ENCODE measurements at places on chromosomes 7 and 10.

- DNase-seq = no peak
Observed at GRCh38 chr7:152661479-152661878, 14.5 kb downstream of the XRCC2 start.

DNA sequence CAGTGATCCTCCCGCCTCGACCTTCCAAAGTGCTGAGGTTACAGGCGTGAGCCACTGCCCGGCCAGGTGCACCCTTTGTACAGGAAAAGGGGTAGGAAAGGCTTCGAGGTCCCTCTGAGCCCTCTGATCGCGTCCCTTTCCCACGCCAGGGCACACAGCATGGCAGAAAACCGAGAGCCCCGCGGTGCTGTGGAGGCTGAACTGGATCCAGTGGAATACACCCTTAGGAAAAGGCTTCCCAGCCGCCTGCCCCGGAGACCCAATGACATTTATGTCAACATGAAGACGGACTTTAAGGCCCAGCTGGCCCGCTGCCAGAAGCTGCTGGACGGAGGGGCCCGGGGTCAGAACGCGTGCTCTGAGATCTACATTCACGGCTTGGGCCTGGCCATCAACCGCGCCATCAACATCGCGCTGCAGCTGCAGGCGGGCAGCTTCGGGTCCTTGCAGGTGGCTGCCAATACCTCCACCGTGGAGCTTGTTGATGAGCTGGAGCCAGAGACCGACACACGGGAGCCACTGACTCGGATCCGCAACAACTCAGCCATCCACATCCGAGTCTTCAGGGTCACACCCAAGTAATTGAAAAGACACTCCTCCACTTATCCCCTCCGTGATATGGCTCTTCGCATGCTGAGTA lies 871 bp downstream of the POP7 start:
- no peak for DNase-seq

- no peak for DNase-seq
Observed at GRCh38 chr7:127760436-127761031, 108.5 kb downstream of the SND1 start.

DNA sequence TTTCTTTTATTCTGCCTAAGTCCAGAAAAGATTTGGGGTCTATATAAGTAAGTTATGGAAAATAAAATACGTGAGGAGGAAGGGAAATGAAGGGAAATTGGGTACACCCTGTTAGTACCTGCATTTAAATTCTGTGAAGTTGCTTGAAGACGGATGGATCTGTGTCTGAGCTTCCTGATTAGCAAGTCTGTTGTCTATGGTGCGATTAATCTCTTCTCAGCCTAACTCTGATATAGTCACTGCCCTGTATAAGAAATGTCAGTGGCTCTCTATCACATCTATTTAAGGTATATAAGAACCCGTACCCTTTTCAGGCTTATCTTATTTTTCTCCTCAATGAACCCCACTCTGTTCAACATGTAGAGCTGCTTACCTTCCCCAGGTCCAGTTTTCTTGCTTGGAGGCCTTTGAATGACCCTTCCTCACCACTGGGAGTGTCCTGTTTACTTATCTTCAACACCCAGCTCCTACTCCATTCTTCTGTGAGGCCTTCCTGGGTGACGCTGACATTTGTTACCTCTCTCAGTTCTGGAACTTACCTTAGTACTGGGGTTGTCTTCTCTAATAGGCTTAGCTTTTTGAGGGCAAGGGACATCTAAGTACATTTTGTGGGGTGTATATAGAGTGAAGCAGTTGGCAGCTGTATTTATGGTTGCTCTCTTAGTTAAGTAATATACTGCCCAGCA lies 149.6 kb upstream of the PRPS1L1 start:
- DNase-seq = no peak

- no peak for DNase-seq
Observed at GRCh38 chr7:55110993-55111361, 92.2 kb downstream of the EGFR start.

DNA sequence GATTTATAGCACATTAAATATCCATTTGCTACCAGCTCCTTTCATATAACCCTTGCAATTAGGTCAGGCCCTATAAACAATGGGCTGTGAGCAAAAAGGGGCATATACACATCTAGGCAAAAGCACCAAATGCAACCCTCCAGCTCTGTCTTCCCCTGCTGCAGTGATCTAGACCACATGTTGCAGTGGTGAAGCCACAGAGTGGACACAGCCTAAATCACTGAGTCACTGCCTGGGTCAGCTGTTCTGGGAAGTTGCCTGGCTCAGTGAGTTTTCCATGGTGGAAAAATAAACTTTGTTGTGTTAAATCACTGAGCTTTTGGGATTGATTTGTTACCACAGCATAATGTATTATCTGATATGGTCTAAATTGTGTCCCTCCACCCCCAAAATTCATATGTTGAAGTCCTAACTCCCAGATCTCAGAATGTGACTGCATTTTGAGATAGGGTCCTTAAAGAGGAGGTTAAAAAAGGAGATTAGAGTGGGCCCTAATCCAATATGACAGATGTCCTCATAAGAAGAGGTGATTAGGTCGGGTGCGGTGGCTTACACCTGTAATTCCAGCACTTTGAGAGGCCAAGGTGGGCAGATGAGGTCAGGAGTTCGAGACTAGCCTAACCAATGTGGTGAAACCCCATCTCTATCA lies 70.4 kb downstream of the ZFAND4 start:
- no peak for DNase-seq

DNA sequence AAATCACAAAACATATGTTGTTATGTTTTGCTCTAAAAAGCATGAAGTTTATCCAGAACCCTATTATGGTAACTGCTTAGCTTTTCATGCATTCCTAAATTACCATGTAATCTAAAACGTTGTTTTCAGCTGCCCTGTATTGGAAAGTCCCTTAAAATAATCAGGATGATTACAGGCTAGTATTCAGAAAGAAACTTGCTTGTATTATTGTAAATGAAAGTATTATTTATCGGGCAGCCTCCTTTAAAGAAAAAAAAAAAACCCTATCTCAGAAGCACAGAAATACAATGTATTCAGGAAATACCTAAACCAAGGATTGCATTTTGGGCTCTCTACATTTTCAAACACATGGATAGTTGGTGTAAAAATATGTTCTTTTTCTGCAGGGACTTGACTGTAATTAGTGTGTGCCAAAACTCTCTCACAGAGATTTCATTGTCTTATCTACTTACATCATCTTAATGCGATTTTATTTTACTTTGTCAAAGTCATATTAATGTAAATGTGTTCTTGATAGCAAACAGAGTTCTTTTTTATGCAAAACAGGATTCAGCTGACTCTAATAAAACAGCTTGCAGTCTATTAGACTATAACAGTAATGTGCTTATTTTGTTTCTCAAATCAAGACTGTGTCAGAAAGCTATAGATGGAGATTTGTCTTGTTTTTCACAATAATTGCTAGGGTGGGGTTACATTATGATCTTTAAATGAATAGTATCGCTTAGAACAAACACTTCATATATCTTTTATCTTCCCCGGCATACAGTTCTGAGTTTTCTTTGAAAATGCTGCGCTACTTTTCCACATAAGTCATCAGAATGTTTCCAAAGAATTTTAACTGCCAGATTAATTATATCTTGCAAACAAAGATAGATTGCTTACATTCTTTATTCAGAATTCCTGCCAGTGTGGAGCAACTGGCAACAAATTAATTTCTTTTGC lies 65.3 kb upstream of the ARID5B start:
- no peak for DNase-seq

- DNase-seq = no peak
Observed at GRCh38 chr7:108093851-108094331, 36.3 kb downstream of the LAMB4 start.

GRCh38 chr7:36686499-36686898 lies 37.8 kb downstream of the AOAH start:
- DNase-seq = no peak

- no peak for DNase-seq
Observed at GRCh38 chr7:156079156-156079555, 266.9 kb upstream of the SHH start.

DNA sequence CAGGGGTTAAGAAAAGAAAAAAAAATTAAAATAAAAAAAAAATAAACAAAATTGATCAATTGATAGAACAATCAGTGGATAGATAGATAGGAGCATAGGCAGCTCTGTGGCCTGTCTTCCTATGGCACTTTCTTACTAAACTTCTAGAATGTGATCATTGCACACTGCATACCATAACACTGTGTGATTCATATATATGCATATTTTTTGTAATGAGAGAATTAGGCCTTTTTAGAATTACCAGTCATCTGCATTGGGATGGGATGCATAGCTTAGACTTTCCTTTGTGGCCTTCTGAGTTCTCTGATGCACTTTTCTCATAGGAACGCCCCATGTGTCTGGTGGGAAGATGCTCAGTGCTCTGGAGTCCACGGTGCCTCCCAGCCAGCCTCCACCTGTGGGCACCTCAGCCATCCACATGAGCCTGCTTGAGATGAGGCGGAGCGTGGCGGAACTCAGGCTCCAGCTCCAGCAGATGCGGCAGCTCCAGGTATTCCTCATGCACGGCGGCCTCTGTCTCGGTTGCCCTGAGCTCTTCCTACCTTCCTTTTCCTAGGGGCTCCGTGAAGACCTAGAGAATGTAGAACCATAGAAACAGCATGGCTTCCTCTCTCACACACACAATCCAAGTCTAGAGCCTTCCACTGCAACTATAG lies 222.5 kb downstream of the ARHGAP21 start:
- DNase-seq = no peak

DNA sequence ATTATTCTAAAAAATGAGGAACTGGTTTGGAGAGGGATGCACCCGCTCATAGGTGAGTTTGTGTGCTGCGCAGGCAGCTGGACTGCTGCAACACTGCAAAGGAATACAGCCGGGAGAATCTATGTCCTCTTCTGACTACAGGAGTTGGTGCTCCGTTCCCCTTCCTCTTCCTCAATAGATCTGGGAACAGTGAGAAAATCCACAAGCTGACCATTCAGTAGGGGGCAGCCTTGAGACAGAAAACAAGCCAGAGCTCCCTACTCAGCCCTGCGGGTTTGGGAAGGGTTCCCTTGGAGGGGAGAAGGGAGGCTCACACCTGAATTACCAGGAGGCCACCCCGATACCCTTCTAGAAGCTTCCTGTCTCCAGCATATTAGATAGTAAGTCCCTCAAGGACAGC lies 87.3 kb upstream of the FOXI2 start:
- DNase-seq = no peak

DNA sequence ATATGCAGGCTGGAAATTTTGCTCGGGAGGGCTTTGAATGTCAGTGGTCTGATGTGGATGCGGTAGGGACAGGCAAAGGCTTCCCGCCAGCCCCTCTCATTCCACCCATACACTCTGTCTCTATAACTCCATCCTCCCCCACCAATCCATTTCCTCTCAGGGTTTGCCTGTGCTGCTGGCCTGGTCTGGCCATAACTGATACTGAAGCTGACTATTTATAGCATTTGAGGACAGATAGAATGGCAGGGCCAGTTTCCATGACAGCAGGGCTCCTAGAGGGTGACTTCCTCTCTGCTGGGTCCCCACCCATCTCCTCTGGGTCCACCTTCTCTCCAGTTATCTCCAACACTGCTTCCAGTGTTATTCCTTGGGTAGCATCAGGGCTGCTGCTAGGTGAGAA lies 6.6 kb upstream of the PDLIM1 start:
- no peak for DNase-seq

DNA sequence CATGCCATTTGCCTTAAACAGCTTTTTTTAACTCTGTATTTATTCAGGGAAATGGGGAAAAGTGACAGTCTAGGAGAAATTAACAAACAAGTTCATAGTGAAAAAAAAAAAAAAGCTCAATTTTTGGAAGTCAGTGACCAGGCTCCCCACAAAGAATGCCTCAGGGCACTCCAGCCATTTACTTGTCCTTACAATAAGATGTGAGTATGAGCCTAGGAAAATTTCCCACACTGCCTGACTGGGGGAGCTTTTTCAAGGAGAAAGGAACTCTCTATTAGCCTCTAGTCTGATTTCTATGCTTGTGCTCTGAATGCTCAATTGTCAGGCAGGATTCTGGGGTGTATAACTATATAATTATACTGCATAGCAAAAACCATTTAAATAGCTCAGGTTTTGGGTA lies 74.9 kb upstream of the NRBF2 start:
- no peak for DNase-seq

- DNase-seq = no peak
Observed at GRCh38 chr10:69385454-69386350, 31.0 kb downstream of the TACR2 start.

- no peak for DNase-seq
Observed at GRCh38 chr7:105101864-105102263, 87.9 kb downstream of the KMT2E start.

GRCh38 chr10:116768786-116769185 lies 26.4 kb upstream of the HSPA12A start:
- DNase-seq = no peak

- DNase-seq = no peak
Observed at GRCh38 chr10:132644527-132645246, 107.1 kb downstream of the INPP5A start.

- no peak for DNase-seq
Observed at GRCh38 chr10:56139405-56139804, 221.7 kb downstream of the ZWINT start.

DNA sequence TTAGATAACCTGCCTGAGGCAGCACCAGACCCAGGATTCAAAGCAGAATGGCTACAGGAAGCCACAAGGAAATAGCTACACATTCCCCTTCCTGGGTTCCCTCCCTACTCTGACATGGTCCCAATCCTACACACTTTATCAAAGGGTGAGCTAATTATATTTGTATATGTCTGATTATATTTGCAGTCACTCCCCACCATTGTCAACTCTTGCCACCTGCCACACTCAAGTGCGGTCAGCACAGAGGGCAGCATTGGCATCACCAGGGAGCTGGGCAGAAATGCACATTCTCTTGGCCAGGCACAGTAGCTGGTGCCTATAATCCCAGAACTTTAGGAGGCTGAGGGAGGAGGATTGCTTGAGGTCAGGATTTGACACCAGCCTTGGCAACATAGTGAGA lies 114.1 kb upstream of the PDLIM1 start:
- DNase-seq = no peak

DNA sequence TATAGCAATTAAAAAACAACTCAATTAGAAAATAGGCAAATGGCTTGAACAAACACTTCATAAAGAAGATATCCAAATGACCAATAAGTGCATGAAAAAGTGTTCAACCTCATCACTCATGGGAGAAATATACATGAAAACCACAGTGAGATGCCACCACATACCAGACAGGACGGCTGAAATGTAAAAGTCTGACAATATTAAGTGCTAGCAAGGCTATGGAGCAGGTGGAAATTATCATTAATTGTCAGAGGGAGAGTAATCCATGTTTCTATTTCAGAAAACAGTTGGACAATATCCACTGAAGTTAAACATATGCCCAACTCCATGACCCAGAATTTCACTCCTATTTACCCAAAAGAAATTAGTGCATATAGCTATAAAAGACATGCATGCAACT lies 42.6 kb upstream of the GRID1 start:
- no peak for DNase-seq

GRCh38 chr10:76882245-76882644 lies 755.4 kb downstream of the KCNMA1 start:
- DNase-seq = no peak

DNA sequence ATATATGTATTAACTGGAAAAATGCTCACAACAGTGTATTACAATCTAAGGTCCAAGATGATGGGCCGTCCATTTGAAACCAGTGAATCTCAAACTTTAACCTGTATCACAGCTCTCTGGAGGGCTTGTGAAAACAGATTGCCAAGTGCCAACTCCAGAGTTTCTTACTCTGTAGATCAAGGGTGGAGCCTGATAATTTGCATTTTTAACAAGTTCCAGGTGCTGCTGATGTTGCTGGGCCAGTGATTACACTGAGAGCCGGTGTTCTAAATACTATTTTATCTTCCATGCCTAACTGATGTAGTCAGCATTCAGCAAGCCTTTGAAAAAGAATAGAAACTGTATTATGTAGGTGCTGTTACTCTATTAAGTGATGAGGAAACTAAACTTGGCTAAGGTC lies 269.9 kb upstream of the FERD3L start:
- DNase-seq = no peak

- no peak for DNase-seq
Observed at GRCh38 chr10:133163889-133164815, 4.1 kb downstream of the KNDC1 start.

Data from NCI-H1092 (cell line).